GM23338 (cell line): ENCODE measurements at places on chromosomes 1 and 21.

DNA sequence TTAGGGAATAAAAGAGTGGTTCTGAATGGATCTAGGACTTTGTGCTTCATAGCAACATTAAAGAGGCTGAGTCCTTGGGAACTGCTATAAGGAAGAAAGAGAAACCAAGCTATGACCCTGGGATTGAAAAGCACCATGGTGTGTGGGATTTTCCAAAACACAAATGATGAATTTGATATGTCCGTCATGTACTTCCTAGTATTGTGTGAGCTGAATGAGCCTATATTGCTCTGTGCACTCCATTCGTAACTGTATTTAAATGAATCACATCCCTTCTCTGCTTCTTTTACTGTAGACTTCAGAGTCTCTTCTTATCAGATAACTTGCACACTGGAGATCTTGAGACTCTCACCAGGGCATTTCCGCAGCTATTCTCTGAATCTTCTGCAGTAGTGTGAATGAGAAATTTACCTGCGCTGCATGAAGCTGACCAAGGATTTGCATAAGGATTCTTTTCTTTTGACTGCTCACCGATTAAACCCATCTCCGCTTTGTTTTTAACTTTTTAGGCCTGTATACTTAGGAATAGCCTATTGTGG, 23.1 kb upstream of the OR10J4 start:
- DNase-seq, result peak; percentile 3

GRCh38 chr1:208756339-208756981, 512.3 kb upstream of the PLXNA2 start:
- DNase-seq, result no peak

- no peak for DNase-seq
These were observed 266.2 kb upstream of the PLXNA2 start for GRCh38 chr1:208510192-208510952.

GRCh38 chr1:230197644-230198567, 130.9 kb downstream of the GALNT2 start:
- DNase-seq, result no peak

DNA sequence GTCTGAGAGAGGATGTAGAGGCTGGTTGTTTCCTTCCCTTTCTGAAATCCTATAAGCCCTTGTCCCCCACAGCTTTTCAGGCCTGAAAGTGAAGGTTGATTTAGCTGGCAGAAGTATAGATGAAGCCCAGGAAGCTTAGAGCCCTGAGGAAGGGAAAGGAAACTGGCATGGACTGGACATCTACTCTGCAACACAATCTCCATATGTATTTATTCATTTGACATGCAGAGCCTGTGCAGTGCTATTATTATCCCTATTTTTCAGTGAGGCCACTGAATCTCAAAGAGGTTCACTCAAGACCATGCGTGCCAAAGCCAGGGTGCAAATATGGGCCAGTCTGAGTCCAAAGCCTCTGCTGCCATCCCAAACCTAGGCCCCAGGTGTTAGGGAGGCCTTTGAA, 78.5 kb upstream of the KCND3 start:
- DNase-seq, result no peak

DNA sequence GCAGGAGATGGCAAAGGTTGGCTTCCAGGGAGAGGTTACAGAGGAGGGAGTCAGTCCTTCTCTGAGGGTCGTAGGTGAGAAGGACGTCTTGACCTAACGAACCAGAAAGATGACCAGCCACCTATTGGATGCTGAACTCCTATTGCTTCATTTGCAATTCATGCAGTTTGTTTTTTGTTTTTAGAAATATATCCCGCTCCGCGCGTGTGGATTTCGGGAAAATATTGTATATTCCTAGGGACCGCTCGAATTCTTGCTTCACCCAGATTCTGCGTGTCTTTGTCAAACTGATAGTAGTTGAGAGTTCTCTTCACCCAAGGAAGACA, 564 bp downstream of the DISP1 start:
- DNase-seq, result no peak

- no peak for DNase-seq
These were observed 32.5 kb upstream of the FHAD1 start for GRCh38 chr1:15214527-15214926.

- DNase-seq, result no peak
These were observed 64.9 kb downstream of the KIFAP3 start for GRCh38 chr1:170009551-170009950.

DNA sequence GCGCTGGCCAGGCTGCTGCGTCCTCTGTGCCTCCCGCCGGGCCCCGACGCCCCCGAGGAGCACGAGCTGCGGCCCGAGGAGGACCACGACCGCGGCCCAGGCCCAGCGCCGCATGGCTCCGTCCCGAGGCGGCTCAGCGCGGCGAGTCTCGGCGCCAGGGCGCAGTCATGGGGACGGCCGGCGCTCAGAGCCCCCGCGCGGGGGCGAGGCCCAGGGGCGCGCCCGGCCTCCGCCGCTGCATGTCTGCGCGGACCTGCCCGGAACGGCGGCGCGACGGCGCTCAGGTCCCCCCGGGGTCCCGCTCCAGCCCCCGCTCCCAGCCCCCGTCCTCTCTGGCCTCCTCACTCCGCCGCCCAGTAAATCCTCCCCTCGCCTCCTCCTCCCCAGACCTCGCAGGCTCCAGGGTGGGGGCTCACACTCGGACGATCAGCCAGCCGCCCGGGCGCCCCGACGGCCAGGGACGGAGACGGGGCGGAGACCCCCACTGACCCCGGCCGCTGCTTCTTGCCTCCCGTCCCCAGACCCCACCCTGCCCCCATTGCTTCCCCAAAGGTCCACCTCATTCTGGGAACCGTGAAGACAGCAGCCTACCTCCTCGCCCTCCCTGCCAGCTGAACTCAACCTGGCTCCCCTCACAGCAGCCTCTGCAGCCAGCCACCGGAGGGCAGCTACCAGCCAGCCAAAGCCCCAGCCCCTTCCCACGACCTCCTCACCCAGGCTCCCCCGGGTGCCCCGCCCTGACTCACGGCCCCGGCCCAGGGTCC, at the start of gene C1QTNF12:
C1QTNF12 (minus strand) TSS at position 146 of the 764 bp plus-strand sequence; CDS start at position 114, 32 bp downstream.
- DNase-seq, result peak; percentile 62

DNA sequence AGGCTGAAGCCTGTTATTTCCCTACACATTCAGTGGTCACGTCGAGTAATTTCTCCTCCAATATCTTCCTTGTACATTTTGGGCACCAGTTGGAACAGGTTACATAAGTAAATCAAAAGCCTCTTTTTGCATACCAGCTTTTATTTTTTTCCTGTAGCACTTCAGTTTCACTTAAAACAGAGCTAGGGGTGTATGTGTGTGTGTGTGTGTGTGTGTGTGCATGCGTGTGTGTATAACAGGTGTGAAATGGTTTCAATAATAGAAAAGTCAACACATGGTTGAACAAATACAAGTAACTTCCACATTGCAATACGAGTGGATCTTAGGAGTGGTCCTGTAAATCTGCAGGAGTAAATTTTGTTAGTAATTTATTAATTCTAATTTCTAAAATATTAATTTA, 3.0 kb upstream of the MAN1A2 start:
- no peak for DNase-seq

GRCh38 chr1:162552684-162553252, 8.8 kb upstream of the UAP1 start:
- no peak for DNase-seq

DNA sequence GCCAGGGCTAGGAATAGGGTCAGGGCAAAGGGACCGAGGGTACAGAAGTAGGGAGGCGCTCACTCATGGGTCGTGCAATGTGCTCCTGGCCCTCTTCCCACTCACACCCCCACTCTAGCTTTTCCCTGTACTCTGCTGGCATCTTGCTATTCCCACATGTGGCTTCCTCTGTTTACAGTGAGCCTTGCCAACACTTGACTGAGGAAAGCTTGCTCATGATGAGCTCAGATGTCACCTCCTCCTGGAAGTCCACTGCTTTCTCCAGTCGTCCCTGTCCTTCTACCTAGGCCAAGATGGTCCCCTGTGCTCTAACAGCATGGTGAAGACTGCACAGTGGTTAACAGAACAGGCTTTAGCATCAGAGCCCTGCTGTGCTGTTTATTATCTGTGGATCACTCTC, 8.0 kb upstream of the RIMS3 start:
- DNase-seq, result no peak

DNA sequence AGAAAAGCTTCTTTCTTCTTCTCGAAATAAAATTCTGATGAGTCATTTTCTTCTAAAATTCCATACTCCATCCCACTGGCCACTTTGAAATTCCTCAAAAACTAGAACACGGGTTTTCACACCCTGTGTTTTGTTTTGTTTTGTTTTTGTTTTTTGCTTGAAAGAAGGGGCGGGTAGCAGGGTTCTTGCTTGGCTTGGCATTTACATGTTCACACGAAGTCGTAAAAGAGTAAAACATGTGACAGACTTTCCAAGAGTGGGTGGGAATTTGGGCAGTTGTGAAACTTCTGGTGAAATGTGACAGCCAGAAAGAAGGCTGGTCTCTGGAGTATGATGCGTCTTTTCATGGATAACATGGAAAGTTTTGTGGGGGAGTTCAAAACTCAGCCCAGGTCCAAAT, 47.1 kb upstream of the FMN2 start:
- DNase-seq, result no peak

DNA sequence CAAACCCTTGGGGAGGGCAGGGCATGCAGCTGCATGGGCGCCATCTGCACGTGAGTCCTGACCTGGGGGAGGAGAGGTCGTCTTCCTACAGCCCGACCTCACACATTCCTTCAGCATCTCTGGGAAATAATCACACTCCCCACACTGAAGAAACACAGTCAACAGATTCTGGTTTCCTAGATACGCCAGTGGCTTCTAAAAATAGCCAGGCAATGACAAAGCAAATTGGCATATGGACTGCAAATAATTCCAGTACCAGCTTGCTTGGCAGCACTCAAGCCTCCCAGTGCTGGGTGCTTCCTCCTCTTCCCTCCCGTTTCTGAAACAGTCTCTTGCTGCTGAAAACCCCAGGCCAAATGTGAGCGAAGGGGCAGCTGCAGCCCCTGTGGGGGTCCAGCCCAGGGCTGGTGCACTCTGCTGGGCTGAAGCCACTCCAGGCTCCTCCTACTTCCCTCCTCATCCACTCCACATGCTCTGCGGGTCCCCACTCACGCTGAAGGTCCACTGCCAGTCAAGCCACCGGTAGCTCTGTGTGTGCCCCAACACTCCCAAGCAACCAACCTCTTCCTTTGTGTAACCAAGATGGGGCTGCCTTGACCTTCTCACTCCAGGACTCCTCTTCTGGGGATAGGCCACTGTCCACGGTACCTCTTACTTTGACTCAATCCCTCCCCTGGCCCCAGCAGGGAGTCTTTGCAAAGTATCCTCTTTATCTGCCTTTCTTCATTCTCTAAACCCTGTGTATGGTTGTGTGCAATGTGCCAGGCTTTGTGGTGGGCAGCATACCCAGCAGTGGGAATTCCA, 69.0 kb downstream of the KCND3 start:
- no peak for DNase-seq

DNA sequence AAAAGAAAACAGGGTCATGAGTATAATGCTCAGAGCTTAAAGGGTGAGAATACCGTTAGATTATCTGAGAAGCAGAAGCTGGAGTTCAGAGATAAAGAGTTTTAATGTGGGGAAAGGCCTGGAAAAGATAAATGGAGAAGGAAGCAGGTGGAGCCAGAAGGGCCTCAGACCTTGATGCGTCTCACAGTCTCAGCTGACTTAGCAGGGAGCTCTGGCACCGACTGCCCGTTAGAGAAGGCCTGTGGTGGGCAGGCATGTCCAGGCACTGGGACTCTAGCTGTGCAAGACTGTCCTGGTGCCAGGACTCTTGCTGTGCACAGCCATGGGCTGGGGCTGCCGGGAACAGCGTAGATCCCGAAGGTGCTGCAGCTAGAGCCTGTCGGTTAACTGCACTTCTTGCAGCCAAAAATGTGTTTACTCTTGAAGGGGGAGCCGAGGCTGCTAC, 3.8 kb upstream of the SLAMF9 start:
- DNase-seq, result no peak

DNA sequence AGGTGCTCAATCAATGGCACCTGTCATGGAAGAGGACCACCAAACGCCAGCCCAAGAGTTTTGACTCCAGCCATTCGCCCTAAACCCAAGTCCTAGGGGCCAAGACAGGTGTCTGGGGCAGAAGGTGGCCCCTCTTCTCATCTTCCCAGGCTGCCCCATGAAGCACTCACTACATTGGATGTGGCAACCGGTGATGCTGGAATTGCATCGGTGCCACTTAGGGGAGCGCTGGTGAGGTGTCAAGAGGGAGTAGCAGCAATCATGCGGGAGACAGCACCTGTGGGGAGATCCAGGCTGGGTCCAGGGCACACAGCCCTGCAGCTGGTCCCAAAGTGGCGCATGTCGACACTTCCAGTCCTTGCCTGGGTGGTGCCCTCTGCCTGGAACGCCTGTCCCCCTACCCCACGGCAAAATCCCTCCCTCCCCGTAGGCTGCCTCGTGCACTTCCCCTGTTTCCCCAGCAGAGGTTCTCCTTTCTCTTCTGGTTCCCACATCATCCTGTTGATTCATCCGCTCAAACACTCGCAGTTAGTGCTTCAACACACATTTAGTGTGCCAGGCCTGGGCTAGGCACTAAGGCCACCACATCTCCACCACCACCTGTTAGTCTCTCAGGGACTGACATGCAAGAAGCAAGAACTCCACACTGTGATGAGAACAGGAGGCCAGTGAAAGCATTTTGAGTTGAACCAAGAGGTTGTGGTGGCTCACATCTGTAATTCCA, 18.5 kb downstream of the PLA2G2D start:
- DNase-seq, result peak; percentile 86

DNA sequence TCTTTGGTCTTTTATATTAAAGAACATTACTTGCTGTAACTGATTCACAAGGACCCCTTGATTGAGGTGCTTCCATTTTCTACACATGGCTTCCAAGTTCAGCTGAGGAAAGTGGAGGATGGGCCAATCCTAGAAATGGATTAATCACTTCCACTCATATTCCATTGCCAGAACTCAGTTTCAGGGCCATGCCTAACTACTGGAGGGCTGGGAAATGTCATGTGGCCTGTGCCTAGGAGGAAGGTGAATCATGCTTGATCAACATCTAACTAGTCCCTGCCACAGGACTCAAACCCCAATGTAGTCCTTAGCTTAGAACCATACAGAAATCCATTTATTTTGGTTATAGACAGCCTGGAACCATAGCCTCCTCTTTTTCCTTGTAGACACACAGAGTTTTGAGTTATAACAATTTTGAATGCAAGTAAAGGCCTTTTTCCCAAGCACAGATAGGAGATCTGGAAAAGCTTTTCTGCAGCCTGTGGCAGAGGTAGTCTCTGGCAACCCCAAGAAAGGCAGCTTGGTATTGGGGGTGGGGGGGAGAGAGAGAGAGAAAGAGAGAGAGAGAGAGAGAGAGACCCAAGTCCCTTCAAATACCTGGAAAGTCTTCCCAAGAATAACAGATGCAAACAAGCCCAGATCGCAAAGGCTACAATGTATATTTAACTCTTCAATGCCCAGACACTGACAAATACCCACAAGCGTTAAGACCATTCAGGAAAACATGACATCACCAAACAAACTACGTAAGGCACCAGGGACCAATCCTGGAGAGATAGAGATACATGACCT, 12.5 kb downstream of the MAST2 start:
- DNase-seq, result no peak

GRCh38 chr1:95004013-95004412, 68.7 kb downstream of the ALG14 start:
- DNase-seq, result no peak
